ENCODE measurements at places on chromosomes 2 and 18. TPM values are rescaled to one million over a fixed set of nuclear protein-coding genes. Genes with fewer than 3 reads are reported as not detected.

Gene EN1
- 18.3 TPM for total RNA-seq

GRCh38 chr18:25306671-25307070 lies 45.3 kb downstream of the ZNF521 start:
- no peak for DNase-seq

DNA sequence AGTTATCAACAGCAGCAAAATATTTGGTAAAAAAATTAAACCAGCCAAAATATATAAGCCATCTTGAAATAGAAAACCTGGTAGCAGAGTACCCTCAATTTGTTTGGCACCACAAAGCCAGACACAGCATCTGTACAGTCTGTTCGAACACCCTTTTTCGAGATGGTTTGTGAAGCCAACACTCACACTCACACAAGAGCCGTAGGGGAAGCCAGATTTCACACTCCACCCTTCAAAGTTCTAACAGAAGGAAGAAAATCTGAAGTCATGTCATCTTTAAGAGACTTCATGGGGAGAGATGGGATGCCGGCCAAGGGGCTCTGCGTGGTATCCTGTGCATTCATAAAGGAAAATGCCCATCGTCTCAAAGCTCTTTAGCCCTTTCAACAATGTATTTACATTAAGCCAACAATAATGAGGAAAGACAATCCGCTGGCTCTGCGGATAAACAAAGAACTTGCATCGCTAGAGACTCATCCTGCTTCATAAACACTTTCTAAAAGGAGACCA lies 451.5 kb upstream of the CHST9 start:
- DNase-seq: no peak

DNA sequence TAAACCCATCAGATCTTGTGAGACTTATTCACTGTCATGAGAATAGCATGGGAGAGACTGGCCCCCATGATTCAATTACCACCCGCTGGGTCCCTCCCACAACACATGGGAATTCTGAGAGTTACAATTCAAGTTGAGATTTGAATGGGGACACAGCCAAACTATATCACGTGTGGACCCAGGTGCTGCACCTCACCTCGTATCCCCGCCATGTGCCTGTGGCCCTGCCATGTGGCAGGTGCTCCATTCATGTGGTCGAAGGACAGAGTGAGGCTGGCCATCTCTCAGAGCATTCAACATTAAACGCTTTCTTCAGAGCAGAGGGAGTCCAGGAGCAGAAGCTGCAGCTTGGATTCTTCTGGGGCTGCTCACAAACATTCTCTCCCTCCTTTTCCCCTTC lies 32.3 kb downstream of the MROH2A start:
- DNase-seq: no peak

GRCh38 chr18:58979615-58980014 lies 114.9 kb downstream of the ZNF532 start:
- no peak for DNase-seq

DNA sequence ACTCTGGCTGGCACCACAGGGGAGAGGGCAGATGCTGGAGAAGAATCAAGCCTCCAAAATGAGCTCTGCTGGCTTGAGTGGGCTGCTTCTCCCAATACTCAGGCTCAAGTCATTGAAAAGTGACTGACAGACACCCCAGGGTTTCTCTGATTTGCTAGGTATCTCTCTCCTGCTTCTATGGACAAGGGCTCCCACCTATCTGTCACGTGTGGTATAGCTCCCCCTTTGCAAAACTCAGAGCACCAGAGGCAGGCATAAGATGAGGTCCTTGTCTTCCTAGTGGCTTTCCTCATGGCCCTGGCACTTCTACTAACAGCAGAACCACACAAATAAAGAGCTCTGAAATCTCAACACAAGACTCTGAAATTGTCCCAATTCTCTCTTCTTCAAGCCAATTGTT lies 105.2 kb downstream of the GALNT14 start:
- no peak for DNase-seq
